ENCODE measurements at places on chromosomes 2 and 18.

- DNase-seq, result no peak
These were observed 4.2 kb downstream of the RPRM start for GRCh38 chr2:153474407-153474806.

DNA sequence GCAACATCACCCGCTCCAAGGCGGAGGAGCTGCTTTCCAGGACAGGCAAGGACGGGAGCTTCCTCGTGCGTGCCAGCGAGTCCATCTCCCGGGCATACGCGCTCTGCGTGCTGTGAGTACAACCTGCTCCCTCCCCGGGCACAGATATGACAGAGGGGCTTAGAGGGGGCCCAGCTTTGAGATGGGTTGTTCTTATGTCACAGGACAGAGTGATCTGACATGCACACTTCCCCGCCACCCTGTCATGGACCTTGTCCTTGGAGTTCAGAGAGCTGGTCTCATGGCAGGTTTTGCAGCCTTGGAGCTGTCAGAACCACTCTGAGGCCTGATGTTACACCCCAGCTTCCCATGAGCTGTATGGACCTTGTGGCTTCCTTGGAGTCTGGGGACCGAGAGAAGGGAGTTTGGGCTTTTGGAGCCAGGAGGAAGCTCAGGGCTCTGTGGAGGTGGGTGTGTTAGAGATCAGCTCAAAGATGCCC, 398 bp downstream of the INPP5D start:
- DNase-seq, result no peak

DNA sequence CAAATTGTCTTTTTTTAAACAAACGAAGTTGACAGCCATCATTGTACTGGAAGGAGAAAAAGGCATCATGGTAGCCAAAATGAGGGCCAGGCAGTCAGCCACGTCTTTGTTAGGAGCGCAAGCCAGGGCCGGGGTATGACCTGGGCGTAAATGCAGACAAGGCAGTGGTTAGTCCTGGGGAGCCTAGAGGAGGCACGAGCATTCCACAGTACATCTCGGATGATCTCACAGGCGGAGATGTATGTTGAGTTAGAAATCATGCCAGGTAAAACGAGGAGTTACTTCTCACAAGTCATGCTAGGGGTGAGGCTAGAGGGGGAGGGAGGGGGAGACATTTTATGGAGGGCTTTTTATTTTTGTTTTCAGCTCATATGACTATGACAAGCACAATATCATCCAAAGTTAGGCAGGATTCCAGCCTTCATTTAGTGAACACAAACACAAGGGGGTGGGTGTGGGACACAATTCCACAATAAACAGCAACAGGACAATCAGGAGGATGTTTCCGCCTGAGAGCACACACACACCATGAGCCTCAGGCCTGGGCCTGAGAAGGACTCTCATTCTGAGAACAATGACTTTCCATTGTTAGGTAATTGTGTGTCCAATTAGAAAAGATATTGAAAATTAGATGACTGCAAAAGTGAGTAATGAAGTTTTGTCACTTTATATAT, 64.4 kb upstream of the PGAP1 start:
- DNase-seq, result no peak

GRCh38 chr2:238971318-238972145, 123.6 kb downstream of the TWIST2 start:
- DNase-seq, result no peak

- no peak for DNase-seq
These were observed 47.6 kb downstream of the CPO start for GRCh38 chr2:206986943-206987342.

DNA sequence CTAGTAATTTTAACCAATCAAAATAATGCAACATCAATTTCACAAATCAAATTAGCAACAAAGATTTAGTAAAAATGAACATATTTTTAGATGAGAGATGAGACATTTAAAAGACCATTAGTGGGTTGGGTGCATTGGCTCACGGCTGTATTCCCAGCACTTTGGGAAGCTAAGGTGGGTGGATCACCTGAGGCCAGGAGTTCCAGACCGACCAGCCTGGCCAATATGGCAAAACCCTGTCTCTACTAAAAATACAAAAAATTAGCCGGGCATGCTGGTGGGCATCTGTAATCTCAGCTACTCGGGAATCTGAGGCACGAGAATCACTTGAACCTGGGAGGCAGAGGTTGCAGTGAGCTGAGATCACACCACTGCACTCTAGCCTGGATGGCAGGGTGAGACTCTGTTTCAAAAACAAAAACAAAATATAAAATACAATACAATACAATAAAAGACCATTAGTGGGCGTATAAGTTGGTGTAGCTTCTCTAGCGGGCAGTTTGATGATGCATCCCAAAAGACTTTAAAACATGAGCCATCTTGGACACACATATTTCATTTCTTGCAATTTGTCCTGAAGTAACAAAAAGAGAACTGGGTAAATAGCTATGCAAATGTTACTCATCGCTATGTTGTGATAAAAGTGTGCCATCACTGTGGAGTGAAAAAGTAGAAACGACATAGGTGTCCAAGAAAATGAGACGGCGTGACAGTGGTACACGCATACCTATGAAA, 101.8 kb downstream of the COL6A3 start:
- no peak for DNase-seq

- DNase-seq, result no peak
These were observed 149.7 kb upstream of the CAPN13 start for GRCh38 chr2:30956995-30957394.

DNA sequence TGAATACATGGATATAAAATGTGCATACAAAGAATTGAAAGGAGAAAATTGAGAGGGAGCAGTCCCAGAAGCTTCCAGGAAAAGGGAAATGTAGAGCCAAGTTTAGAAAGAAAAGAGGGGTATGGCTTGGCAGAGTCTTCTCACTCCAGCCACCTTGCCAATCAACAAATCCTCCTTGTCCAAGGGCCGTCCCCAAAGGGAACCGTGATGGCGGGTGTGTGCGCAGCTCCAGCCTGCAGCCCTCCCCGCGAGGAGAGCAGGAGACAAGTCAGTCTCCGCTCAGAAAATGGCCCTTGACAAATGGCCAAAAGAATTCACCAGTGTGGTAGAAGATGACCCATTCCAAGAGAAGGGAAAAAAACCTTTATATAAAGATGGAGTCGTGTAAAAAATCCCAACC, 448.3 kb upstream of the POU3F3 start:
- DNase-seq, result no peak

GRCh38 chr2:101551336-101551888, 76.5 kb upstream of the RFX8 start:
- no peak for DNase-seq

GRCh38 chr18:48820483-48821250, 130.1 kb downstream of the SMAD7 start:
- DNase-seq, result no peak

DNA sequence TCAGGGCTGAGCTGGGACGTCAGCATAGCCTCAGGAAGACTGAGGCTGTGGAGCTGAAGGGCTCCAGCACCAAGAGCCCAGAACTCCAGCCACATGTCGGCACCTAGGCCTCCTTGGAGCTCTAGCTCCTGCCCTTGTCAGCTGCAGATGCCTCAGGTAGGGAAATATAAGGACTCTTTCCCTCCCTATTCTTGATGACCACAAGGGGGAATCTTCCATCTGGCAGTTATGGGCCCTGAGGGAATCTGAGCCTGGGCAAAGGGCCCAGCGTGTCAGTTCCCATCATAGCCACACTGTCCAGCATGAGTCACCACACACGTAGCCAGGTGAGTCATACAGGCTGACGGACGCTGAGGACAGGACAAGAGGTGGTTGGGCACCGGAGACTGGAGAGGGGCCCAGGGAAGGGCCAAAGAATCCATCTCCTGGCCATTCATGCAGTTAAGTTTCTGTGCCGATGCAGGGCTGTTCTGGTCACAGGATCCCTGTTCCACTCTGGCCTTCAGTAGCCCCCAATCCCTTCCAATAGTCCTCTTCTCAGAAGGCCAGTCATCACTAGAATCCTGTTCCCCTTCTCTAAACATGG, 1.8 kb downstream of the MPV17 start:
- DNase-seq, result no peak

DNA sequence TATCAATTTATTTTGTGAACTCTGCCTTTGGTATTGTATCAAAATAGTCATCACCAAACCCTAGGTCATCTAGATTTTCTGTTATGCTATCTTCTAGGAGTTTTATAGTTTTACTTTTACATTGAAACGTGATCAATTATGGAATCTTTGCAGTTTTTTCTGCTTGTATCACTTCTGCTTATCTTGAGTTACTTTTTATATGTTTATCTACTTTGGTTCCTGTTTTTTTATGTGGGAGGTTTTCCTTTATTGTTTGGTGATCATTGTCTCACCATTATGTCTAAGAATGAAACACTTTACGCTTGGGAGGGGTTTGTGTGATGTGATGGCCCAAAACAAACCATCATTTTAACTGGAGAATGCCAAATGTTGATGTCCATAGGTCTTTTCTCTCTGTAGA, 261.2 kb downstream of the SPAG16 start:
- no peak for DNase-seq

DNA sequence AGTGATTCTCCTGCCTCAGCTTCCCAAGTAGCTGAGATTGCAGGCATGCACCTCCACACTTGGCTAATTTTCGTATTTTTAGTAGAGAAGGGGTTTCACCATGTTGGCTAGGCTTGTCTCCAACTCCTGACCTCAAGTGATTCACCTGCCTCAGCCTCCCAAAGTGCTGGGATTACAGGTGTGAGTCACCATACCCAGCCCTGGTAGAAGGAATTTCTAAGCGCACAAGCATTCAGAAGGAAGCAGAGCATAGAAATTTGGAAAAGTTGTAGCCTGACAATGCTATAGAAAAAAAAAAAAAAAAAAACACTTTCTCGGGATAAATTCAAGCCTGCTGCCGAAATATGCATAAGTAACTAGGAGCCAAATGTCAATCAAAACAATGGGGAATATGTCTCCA, 249.4 kb downstream of the GRB14 start:
- DNase-seq, result no peak

- no peak for DNase-seq
These were observed 128.6 kb upstream of the CHST9 start for GRCh38 chr18:27313678-27314077.

DNA sequence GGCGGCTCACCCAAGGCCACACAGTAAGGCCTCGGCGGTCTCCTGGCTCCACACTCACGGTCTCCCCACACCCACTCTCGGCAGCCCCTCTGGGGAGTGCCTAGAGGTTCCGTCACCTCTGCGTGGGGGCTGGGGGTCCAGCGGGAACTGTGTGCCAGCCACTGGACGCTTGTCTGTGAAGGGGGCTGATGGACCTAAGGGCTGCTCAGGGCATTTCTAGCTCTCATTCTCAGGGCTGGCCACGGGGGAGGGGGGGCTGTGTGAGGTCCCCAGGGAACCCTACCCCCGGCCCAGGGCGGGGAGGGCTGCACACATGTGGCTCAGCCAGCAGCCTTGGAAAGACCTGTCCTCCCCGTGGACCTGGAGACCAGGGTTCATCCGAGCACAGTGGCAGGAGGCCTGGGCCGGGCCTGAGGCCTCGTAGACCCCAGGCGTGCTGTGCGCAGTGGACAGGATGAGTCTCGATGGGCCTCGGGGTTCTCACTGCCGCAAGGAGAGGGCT, 27.1 kb upstream of the ODC1 start:
- DNase-seq, result no peak

GRCh38 chr2:69943000-69943842, 18.2 kb downstream of the ASPRV1 start:
- DNase-seq, result no peak

- no peak for DNase-seq
These were observed 1039.0 kb downstream of the SOCS6 start for GRCh38 chr18:71327850-71328249.

DNA sequence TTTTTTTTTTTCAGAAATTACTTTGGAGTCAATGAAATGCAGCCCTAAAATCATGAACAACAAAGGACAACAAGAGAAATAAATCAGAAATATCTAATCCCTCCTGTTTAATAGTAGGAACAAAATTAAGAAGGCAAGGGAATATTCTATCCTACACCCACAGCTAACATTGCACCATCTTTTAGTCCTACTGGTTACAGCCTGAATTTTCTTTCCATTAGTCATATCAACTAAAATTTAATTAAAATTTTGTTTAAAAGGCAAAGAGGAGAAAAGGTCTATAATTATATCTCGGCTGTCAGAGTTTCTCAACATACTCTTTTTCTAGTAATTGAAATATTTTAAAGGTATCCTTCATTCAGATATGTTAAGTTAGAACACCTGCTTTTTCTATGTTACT, 61.9 kb downstream of the DTNA start:
- no peak for DNase-seq

Measured in stimulated activated CD8-positive, alpha-beta memory T cell treated with anti-CD3 and anti-CD28 coated beads, Interleukin-12 subunit alpha, Interleukin-12 subunit beta, amount 100 ng/mL, for 4 hours (primary cell).